Tibial nerve (tissue), 4 donors: ENCODE measurements at places on chromosomes 12 and 14. TPM values are rescaled to one million over a fixed set of nuclear protein-coding genes. Genes with fewer than 3 reads are reported as not detected.

GRCh38 chr14:22829661-22830442 is at the start of gene MRPL52:
TSS of gene MRPL52 (plus strand) at chr14:22829887. CDS start at chr14:22829913, 26 bp downstream.
- H3K4me3 ChIP-seq, result peak within 1 kb of the TSS; percentile 82
- no peaks in the 10 kb centered on the region for H3K27me3 ChIP-seq
- H3K27ac ChIP-seq, result peak within 1 kb of the TSS; percentile 65
- peaks cover 25% of the 10 kb centered on the region for H3K36me3 ChIP-seq

- no peaks in the 10 kb centered on the region for H3K36me3 ChIP-seq
- no peaks in the 10 kb centered on the region for H3K27me3 ChIP-seq
- peak overlapping the region; percentile 90 for H3K27ac ChIP-seq
- H3K4me1 ChIP-seq, result peaks cover 38% of the 10 kb centered on the region
- no peak overlapping the region for H3K4me3 ChIP-seq
Measured at GRCh38 chr12:124681779-124682391, 114.5 kb upstream of the NCOR2 start.

DNA sequence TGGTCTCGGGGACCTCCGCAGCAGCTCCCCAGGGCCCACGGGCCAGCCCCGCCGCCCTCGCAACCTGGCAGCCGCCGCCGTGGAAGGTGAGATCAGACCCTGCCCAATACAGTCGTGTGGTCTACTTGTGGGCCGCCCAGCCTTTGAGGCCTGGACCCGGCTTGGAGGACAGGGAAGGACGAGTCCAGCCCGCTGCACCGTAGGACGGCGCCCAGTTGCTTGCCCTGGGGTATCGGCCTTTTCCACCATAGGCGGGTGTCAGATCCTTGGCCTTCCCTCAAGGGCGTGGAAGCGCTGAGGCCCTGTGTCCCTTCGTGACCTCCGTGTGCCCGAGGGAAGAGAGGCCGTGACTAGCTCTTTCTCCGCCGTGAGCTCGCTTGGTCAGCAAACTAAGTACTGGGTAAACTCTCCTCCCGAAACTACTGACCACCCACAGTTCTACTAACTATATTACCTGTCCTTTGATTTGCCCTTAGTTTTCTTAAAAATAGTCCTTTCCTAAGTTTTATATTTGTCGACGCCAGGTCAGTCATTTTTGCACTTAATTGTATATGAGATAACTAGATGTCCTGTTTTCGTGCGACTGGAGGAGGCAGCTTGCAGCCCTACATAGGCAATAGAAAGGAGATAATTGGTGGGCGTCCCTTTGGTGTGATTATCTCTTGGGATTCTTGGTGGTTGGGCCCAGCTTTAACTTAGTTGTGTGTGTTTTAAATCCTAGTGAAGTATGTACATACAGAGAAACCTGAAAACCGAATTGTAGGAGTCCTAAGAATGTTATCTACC is 757 bp downstream of the SLC25A3 start:
- H3K4me3 ChIP-seq, result peak overlapping the region; percentile 97
- H3K4me1 ChIP-seq, result peaks cover 9% of the 10 kb centered on the region
- H3K27ac ChIP-seq, result peak overlapping the region; percentile 98
- DNase-seq, result no peak

- H3K36me3 ChIP-seq, result no peaks in the 10 kb centered on the region
- peaks cover 42% of the 10 kb centered on the region for H3K4me1 ChIP-seq
- H3K4me3 ChIP-seq, result no peak overlapping the region
- H3K27me3 ChIP-seq, result no peaks in the 10 kb centered on the region
- no peak for DNase-seq
Measured at GRCh38 chr12:15192720-15193119, 28.5 kb downstream of the RERG start.

DNA sequence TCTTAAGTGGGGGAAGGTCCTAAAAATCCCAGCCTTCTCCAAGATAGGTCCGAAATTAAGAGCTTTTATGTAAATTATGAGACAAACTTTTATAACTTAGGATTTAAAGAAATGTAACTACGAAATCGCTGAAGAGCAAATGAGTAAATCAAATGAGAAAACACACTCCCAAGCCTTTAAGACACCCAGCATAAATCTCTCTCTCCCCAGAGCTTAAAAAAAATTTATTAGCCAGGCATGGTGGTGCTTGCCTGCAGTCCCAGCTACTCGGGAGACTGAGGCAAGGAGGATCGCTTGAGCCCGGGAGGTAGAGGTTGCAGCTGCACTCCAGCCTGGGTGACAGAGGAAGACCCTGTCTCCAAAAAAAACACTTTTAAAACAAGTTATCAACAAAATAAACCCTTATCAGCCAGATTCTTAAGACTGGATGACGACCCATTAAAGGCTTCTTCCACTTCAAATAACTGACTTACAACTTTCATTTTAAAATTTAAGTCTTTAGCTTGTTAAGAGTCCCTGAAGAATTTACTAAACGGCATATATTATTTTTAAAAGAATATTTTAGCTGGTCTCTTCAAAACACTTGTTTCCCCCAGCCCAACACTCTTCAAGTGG is 3.2 kb downstream of the PTGES3 start:
- peak overlapping the region; percentile 7 for H3K4me3 ChIP-seq
- DNase-seq, result no peak
- H3K27me3 ChIP-seq, result no peaks in the 10 kb centered on the region

GRCh38 chr14:96176811-96177211 is 27.8 kb upstream of the BDKRB2 start:
- no peak overlapping the region for H3K4me3 ChIP-seq
- DNase-seq, result peak; percentile 72
- H3K36me3 ChIP-seq, result no peaks in the 10 kb centered on the region
- H3K27ac ChIP-seq, result peak overlapping the region; percentile 75
- H3K27me3 ChIP-seq, result no peaks in the 10 kb centered on the region
- H3K4me1 ChIP-seq, result peaks cover 11% of the 10 kb centered on the region

GRCh38 chr14:25102788-25103187 is 52.8 kb upstream of the STXBP6 start:
- H3K36me3 ChIP-seq, result no peaks in the 10 kb centered on the region
- no peaks in the 10 kb centered on the region for H3K27me3 ChIP-seq
- H3K4me1 ChIP-seq, result no peaks in the 10 kb centered on the region
- no peak for DNase-seq

Gene TMEM233
- 0.22 TPM for total RNA-seq

Gene SAMD15
- total RNA-seq, result 1.5 TPM

Gene HCAR3
- not detected for total RNA-seq

Gene ANO4
- not detected for total RNA-seq

Gene VDR
- total RNA-seq, result 1.3 TPM
